ENCODE measurements at places on chromosomes 5 and 9.

DNA sequence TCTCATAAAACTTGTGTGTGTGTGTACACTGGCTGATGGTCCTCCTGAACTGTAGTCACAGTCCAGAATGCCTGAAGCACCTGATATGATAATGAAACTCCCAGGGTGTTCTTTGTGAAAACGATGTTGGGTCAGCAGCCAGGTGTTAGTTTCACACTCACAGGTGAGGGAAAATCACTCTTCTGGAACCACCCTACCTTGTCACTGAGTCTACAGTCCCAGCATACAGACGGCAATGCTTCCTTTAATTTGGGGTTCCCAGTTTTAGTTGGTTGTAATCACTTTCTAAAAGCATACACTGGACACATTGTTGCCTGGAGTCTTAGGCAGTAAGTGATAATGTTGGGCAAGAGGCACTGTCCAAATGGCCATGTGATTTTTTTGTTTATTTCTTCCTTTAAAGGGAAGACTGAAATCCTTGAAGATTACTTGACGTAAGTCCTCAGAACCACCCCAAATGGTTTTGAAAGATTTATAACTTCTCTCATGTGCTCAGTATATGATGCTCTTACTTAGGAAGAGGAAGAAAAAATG is 18.2 kb upstream of the MGAT1 start:
- H3K36me3 ChIP-seq = no peaks in the 10 kb centered on the region
- DNase-seq = no peak
- no peak overlapping the region for H3K27ac ChIP-seq
- no peak overlapping the region for H3K4me3 ChIP-seq
- H3K4me1 ChIP-seq = peaks cover 14% of the 10 kb centered on the region
- no peaks in the 10 kb centered on the region for H3K27me3 ChIP-seq

- H3K4me3 ChIP-seq = no peak overlapping the region
- H3K27me3 ChIP-seq = no peaks in the 10 kb centered on the region
- no peak overlapping the region for H3K27ac ChIP-seq
- peaks cover 4% of the 10 kb centered on the region for H3K4me1 ChIP-seq
- H3K36me3 ChIP-seq = no peaks in the 10 kb centered on the region
Observed at GRCh38 chr9:97975376-97975775, 7.8 kb upstream of the ANP32B start.

DNA sequence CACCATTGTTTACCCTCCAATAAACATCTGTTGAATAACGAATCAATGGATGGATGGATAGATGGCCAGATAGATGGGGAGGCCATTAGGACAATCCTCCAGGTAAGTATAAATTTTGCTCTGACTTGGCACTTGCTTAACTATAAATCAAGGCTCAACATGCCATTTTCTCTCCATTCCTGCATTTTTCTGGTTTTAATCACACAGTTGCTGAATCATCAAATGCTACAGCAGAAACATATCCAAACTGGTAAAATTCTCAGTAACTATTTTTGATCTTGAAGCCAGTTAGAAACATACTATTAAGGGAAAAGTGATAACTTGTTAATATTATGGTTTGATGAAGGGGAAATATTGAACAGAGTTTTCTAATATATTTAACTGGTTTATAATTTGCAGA is 71.5 kb upstream of the MTAP start:
- H3K27ac ChIP-seq = no peak overlapping the region
- H3K4me3 ChIP-seq = no peak overlapping the region
- no peaks in the 10 kb centered on the region for H3K4me1 ChIP-seq
- DNase-seq = no peak
- no peaks in the 10 kb centered on the region for H3K36me3 ChIP-seq
- H3K27me3 ChIP-seq = no peaks in the 10 kb centered on the region

DNA sequence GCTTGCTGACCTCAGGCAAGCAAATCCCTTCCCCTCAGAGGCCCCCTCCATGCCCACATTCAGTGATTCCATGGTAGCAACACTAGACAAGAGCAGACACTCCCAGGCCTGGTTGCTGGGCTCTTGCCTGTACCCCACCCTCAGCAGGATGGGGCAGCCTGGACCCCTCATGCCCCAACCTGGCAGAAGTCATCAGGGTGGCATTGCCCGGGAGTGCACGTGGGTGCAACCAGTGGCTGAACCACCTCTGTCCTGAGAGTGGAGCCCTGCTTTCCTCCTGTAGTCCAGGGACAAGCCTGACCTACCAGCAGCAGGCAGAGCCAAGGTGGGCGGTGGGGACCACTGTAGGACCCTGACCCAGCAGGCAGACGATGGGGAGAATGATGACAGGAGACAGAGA is 65.8 kb upstream of the TBC1D2 start:
- no peak overlapping the region for H3K4me3 ChIP-seq
- H3K4me1 ChIP-seq = peaks cover 13% of the 10 kb centered on the region
- H3K36me3 ChIP-seq = no peaks in the 10 kb centered on the region
- no peak for DNase-seq

DNA sequence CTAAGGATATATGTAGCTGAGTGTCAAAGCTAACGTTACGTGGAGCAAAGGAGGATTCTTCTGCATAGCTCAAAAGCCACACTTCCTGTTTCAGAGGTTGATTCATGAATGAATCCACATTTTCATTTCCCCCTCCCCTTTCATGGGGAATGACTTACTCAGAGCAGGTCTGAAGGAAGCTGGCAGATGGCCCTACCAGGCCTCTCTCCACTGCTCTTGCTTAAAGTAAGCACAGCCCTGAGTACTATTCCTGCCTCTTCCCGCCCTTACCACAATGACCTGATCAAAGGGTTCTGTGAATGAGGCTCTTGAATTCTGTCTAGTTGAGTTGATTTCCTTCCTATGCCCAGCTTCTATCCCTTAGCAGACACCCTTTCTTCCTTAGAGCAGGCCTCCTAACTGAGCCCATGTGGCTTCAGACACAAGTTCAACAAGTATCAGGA is 6.3 kb downstream of the IGIP start:
- H3K4me3 ChIP-seq = no peak overlapping the region
- H3K27me3 ChIP-seq = no peaks in the 10 kb centered on the region
- H3K36me3 ChIP-seq = no peaks in the 10 kb centered on the region
- peak; percentile 36 for DNase-seq

DNA sequence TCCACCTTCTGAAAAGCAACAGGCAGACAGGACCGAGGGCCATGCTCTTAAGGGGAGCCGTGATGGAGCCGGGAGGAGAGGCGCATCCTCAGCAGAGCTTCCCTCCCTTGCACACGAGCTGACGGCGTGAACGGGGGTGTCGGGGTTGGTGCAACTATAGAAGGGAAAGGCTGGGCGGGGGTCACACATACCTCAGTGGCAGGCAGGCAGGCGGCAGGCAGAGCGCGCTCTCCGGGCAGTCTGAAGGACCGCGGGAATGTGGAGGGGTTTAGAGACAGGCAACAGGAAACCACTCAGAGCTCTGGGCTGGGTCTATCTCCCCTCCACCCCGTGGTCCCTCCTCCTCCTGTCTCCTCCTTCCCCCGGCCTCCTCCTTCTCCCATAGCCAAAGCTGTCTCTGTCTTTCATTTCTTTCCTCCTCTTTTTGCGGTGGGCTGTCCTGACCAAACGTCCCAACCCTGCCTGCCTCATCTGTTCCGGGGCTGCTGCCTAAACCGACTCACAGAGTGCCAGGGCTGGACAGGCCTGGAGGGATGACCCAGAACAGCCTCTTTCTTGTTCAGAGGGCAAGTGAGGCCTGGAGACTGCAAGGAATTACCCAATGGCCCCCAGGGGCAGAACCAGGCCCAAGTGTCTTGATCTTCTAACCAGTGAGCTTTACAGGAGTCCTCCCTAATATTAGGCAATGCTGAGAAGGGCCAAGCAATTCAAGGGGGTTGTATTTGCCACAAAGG is at the start of gene SPARC:
SPARC (minus strand) TSS at position 242 of the 734 bp plus-strand sequence. CDS start 10,727 bp downstream, outside the sequence.
- H3K4me1 ChIP-seq = peaks cover 33% of the 10 kb centered on the region
- no peak for DNase-seq
- H3K27me3 ChIP-seq = no peaks in the 10 kb centered on the region
- peak within 1 kb of the TSS; percentile 86 for H3K4me3 ChIP-seq
- peak within 1 kb of the TSS; percentile 63 for H3K27ac ChIP-seq

DNA sequence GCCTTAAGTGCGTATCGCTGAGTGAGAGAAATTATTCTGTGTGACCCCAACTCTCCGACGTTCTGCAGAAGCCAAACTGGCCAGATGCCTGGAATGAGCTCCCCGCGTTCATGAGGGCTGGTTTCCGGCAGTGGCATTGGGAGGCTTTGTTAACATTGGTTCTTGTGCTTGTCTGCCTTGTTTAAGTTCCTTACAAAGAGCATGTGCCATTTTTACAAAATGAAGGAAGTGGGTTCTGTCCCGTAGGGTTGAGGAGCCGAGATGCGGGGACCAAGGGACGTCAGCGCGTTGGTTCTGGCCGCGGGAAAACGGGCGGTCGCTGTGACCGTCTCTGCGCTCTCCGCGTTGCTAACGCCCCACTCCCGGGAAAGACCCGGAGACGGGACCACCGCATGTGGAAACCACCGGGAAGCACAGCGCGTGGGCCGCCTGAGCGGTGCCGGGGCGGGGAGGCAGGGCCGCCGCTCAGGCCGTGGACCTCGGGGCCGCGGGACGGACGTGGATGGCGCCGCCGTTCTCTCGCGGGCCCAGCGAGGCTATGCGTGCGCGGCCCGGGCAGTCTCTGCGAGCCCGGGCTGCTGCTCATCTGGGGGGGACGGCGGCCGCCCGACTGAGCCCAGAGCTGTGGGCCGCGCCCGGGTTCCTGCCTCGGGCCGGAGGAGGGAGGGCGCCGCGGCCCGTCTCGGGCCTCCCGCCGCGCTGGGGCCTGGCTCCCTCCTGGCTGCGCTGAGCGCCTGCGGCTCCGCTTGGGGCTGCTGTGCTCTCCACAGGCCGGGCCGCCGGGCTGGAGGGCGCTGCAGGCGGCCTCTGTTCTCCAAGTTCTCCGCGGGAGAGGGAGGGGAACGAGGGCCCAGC is 13.4 kb downstream of the RABL6 start:
- no peaks in the 10 kb centered on the region for H3K4me1 ChIP-seq
- no peak for DNase-seq
- H3K27me3 ChIP-seq = no peaks in the 10 kb centered on the region
- no peak overlapping the region for H3K27ac ChIP-seq
- peaks cover 11% of the 10 kb centered on the region for H3K36me3 ChIP-seq
